ENCODE measurements at places on chromosomes 6 and 20.
A peak's percentile ranks its signal among the peaks of the same experiment; 100 is the strongest.

GRCh38 chr6:91243436-91243835 is 656.6 kb upstream of the MAP3K7 start:
- DNase-seq, result no peak

DNA sequence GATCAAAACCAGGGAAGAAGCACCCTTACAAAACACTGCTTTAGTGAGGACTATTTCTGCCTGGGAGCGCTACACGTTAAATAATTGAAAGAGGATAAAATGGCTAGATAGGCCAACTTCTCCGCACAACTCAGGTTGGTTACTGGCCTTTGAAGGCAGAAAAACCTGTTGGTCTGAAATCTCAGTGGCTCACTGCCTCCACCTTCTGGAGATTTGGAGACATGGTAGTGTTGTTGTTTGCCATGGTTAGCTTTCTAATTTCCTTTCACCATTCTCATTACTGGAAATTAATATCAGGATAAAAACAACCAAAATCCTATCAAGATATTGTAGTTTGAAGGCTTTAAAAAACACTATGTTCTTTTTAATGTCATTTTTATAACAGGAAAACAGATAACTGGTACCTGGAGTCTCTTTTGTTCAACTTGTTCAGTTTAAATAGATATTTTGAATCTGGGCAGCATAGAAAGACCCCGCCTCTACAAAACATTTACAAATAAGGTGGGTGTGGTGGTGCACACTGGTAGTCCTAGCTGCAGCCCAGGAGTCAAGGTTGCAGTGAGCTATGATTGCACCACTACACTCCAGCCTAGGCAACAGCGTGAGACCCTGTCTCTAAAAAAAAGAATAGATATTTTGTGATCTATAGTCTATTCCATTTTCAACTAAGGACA is 27.5 kb upstream of the BCLAF1 start:
- DNase-seq, result peak; percentile 4

- DNase-seq, result no peak
Observed at GRCh38 chr6:166465003-166465399, 82.3 kb upstream of the MPC1 start.

- DNase-seq, result no peak
Observed at GRCh38 chr20:20327746-20328145, 40.2 kb upstream of the INSM1 start.

- no peak for DNase-seq
Observed at GRCh38 chr6:15114061-15114460, 131.8 kb upstream of the JARID2 start.

- no peak for DNase-seq
Observed at GRCh38 chr6:157517601-157518359, 136.8 kb downstream of the ZDHHC14 start.

DNA sequence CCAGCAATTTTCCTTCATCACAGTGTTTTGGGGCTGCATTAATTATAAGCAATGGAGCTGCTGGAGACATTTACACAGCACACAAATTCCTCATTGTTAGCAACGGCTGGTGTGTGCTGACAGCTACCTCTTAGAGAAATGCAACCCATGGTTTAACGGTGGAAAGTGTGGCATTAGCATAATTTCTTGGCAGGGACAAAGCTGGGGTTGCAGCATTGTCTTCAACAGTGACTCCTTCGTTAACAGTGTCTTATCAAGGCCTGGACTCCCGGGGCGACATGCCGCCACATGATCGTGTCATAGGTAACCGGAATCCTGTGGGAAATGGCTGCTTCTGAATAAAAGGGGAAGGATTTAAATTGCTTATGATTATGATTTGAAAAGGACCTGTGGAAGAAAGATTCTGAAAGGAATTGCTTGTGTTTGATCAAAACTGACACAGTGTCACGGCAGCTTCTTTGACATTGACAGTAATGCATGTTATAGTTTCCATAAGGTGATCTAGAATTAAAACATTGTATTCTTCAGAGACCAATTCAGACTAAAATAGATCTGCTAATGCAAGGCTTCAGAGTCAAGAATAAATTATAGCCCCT is 128.0 kb downstream of the UST start:
- DNase-seq, result no peak

GRCh38 chr6:106431972-106432371 is 71.5 kb downstream of the CRYBG1 start:
- DNase-seq, result no peak

- no peak for DNase-seq
Observed at GRCh38 chr6:21524201-21524600, 69.3 kb upstream of the SOX4 start.

DNA sequence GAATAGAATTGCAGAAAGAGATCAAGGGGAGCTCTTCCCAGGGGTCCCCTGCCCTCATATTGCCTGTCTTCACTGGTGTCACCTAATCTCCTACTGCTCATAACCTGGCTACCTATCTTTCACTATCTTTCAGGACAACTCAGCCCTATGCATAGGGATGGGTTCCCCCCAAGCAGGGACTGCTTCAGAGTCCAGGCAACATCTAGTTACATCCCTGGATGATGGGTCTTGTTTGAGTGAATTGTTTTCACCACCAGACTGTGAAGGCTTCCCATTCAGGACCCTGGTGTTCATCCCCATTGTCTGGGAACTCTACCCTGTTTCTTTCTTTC is 850 bp upstream of the HECA start:
- no peak for DNase-seq

DNA sequence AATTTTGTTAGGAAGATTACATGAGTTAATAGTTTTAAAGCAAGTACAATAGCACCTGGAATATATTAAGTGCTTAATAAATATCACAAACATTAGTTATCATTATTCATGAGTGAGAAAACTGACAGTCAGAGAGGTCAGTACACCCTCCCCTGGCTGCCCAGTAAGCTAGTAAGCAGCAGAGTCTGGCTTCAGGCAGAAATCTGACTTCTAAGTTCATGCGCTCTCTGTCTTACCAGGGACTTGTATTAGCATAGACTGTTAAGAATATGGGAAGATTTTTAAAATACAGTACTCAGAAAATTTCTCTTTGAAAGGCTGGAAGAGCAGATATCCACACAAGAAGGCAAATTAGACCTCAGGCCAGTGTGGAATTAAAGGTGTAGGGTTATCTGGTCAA is 40.8 kb downstream of the BCAS1 start:
- DNase-seq, result no peak

DNA sequence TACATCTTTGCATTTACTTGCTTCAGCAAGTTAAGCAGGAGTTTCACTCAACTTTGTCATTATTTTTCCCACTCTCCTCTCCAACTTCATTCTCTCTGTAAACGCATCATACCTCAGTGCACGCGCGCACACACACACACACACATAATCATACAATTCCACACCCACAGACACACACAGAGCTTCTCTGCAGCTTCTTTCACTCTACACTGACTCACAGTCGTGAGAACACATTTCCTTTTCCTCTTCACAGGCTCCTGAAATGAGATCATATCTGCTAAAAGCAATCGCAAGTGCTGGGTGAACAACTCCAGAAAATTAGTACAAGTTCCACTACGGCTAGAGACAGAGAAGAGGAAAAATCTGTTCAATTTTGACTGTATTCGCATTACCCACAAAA is 215.4 kb downstream of the PTPRT start:
- no peak for DNase-seq

- no peak for DNase-seq
Observed at GRCh38 chr6:108714101-108714765, 134.0 kb upstream of the ARMC2 start.

GRCh38 chr6:8436966-8437365 is 1.6 kb upstream of the SLC35B3 start:
- DNase-seq, result no peak

DNA sequence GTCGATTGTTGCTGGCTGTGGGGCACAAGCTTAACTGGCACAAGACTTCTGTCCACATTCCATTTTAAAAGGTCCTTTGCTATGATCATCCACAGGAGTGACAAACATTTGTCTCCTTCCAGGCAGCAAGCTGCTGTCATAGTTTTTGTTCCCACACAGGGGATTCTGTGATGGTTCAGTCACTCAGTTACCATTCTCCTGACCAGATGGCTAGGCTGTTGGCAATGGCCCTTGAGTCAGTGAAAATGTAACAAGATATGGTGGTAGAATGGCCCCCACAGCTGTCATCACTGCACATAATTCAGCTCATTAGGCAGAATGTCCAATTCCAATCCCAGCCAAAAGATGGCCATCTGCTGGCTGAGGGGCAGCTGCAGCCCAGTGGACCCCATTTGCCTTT is 13.7 kb downstream of the BPIFA1 start:
- no peak for DNase-seq

DNA sequence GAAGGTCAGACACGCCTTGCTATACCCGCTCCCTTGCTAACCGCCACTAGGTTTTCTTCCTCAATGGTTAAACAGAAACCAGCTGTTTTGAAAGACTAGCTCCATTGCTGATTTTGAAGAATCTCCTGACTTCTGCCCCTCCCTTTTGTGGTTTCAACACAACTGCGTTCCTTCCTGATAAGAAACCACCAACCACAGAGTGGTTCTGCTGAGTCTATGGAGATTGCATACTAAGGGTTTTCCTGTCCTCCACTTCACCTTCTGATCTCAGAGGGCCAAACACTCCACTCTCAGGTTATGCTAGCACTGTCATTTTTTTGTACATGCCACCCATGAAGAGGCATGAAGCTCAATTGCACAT is 207.9 kb downstream of the MYLK4 start:
- no peak for DNase-seq

GRCh38 chr6:36788768-36789167 is 50.5 kb downstream of the CPNE5 start:
- DNase-seq, result no peak

GRCh38 chr6:44072452-44072958 is 54.7 kb downstream of the MRPL14 start:
- DNase-seq, result no peak

DNA sequence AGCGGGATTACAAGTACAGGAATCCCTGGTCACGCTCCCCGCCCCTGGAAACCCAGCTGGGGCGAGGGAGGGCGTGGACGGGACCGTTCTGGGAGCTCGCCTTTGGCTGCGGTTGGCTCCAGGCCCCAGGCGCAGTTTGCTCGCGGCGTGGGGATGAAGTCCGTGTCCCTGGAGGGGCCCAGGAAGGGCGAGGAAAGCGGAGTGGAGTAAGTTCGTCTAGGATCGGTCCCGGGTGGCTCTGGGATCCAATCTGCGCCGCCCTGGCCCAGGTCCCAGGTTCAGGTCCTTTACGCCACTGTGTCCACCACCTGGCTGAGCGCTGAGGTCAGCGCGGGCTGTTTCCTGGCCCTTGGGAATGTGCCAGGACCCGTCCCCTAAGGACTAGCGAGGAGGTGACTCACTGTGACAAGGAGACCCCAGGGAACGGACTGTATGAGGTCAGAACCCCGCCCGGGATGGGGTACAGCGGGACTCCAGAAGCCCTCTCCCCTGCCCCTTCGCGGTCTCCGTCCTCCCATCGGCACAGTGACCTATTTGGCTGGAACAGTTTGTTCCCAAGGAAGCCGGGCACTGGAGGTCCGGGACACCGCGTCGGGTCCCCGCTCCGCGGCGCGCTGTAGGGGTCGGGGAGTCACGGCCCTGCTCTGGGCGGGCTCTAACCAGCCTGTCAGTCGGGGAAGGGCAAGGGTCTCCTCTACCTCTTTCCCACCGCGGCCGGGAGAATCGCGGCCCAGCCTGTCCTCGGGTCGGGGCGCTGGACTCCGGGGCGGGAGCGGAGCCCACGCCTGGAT is 724 bp downstream of the CDKN1A start:
- DNase-seq, result no peak

DNA sequence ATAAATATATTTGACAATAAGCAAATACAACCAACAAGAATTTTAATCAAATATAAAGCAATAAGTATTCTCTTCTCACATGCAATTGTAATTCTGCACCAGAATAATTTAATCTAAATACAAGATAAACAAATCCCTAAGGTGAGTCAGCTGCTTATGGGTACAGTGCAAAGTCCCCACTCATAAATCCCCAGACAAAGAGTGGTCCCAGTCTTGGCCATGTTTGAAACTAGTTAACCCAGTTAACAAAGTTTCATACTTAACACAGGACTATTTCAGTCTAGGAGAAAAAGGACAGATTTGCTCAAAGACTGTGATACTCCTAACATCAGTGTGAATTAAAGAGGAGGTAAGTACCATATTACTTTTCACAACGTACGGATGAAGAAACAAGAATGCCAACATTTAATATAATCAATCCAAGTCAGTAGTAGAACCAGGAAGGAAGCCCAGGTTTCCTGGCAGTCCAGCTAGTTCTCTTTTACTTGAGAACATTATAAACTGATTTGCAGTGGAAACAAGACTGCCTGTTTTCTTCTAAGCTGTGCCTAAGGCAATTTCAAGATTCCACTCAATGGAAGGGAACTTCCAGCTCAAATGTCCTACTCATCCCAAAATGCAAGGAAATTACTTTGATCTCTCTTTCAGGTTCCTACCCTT is 10.4 kb downstream of the SAMD3 start:
- DNase-seq, result no peak

GRCh38 chr20:59618131-59618530 is 13.8 kb downstream of the PHACTR3 start:
- DNase-seq, result no peak

- DNase-seq, result no peak
Observed at GRCh38 chr20:16537025-16537665, 36.1 kb downstream of the KIF16B start.

DNA sequence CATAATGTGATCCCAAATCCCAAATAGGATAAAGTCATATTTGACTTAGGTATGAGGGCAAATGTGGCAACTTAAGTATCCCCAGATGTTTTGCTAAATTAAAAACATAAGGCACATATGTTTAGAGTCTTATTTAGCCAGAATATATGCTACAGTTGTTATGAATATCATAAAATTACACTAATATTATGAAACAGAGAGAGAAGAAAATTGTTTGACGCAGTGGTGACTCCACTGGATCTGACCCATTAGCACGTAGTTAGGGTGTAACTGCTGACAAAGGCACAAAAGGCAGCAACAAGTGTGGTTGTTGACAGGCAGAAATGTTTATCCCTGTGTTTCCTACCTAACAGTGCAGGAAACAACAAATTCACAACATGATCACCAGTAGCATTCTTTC is 152.4 kb upstream of the THBS2 start:
- no peak for DNase-seq

DNA sequence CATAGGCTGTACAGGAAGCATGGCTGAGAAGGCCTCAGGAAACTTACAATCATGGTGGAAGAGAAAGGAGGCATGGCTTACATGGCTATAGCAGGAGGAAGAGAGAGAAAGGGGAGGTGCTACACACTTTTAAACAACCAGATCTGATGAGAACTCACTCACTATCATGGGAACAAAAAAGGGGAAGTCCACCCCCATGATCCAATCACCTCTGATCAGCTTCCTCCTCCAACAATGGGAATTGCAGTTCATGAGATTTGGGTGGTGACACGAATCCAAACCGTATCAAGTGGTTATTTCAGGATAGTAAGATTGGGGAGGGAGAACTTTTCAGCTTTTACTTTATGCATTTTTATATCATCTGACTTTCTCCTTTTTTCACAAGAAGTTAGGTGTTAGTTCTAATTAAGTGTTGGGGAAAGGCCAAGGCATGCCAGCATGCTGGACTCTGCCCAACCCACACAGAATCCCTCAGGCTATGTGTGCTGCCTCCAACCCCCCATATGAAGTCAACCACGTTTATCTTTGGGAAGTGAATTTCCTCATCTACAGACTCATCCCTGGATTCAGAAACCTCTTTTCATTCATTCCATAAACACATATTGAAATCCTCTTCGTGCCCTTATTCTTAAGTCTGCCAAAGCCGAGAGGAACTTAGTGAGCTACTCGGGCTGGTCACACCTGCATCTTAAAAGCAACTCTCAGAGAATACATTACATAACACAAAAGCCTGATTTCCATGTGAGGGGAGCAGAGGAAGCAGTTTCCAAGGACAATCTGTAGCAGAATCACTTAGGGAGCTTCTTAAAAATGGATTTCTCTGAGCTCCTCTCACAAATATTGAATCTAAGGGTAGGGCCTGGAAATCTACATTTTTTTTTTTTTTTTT is 16.7 kb upstream of the CLIC5 start:
- no peak for DNase-seq
